ENCODE measurements at places on chromosomes 7 and 10. TPM values are rescaled to one million over a fixed set of nuclear protein-coding genes. Genes with fewer than 3 reads are reported as not detected.
A peak's percentile ranks its signal among the peaks of the same experiment; 100 is the strongest.

Gene KIF20B
- total RNA-seq: 32.0 TPM

Gene LIPJ
- total RNA-seq: not detected

Gene NPTX2
- 0.89 TPM for total RNA-seq

Gene ZNF727
- total RNA-seq: 0.69 TPM

Gene LRGUK
- 0.69 TPM for total RNA-seq

Gene NEUROD6
- total RNA-seq: not detected

Gene VSTM4
- 1.2 TPM for total RNA-seq

Gene TCF7L2
- total RNA-seq: 98.9 TPM

Gene CPA1
- not detected for total RNA-seq

Gene CRTAC1
- total RNA-seq: 0.17 TPM

Gene OR2A7
- 10.7 TPM for total RNA-seq

Gene PRKRIP1
- 19.4 TPM for total RNA-seq

Gene CHN2
- total RNA-seq: 19.8 TPM

Gene SH3PXD2A
- 37.5 TPM for total RNA-seq

Gene ZPBP
- not detected for total RNA-seq

DNA sequence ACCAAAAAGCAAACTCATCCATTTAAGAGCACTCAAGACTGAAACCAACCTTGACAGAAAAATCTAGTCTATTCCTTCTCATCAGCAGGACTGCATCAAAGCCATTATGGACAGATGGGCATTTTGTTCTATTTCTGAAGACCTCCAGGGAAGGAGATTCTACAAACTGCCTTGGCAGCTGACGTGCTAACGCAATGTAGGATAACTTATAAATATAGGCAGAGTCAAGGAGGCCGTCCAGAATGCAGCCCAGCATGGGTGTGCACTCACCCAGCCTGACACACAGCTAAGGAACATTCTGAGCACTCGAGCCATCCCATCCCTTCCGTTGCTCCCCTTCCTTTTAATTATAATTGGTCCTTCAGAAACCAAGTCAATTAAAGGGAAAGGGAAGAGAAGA, 25.3 kb upstream of the NEBL start:
- no peak for DNase-seq

- no peak for DNase-seq
Measured at GRCh38 chr10:47098964-47099363, 187.7 kb downstream of the PTPN20 start.

- no peak for DNase-seq
Measured at GRCh38 chr10:91415816-91416215, 5.7 kb downstream of the HECTD2 start.

DNA sequence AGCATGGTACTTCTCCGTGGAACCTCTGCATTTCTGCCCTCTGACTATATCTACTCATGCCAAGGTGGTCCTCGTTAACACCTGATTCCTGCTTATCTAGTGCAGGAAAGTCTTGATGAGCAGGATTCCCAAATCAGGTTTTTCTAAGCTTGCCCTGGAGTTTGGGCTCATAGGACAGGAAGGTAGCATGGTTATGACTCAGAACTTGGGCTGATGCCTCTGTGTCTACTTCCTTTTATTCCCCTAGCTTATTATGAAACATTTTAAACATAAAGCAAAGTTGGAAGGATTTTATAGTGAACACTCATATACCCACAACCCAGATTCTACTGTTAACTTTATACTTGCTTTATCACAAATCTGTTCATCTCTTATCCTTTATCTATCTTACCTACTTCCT, 5.6 kb downstream of the SUFU start:
- no peak for DNase-seq

DNA sequence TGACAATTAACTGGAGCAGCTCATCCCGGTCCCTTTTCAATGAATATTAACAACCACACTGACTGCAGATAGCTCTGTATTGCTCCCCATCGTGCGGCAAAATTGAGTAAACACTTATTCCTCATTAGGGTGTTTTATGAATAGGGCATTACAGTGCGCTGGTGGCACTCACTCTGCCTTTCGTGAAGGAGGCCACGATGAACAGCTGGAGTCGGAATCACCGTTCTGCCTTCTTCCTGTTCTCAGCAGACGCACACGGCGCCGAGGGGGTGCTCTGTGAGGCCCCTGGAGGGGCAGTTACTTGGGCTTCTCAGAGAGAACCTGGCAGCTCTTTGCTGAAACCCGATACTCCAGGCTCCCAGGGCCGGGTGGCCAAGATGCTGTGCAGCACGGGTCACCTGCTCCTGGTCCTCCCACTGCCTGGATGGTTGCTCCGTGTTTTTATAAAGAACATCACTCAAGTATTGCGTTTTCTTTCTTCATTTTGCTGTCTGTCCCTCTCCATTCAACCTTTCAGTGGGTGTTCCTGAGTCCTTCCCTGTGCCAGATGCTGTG, 241.9 kb downstream of the GLRX3 start:
- no peak for DNase-seq

DNA sequence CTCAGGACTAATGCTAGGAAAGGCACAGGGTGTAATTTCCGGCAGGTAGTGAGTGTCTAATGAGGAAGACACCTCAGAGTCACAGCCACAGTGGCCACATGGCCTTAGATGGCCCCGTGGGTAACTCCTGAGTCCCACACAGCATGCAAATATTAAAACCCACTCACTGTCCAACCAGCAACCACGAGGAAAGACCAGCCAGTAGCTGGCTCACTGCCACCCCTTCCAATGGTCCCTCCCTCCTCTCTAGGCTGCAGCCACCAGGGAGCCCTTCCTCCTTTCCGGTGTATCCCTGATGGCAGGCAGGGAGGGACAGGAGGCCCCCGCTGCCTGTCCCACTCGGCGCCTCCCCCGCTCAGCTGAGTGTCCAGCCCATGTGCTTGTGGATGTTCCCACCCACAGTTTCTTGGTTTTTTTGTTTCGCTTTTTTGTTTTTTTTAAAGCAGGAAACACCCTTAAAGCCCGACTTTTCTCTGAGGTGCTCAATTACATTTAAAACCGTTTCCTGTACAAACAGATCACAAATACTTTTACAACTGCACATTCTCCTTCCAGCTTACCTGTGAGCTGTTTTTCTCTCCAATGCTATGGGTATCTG, 9.2 kb downstream of the BNIP3 start:
- peak; percentile 40 for DNase-seq

DNA sequence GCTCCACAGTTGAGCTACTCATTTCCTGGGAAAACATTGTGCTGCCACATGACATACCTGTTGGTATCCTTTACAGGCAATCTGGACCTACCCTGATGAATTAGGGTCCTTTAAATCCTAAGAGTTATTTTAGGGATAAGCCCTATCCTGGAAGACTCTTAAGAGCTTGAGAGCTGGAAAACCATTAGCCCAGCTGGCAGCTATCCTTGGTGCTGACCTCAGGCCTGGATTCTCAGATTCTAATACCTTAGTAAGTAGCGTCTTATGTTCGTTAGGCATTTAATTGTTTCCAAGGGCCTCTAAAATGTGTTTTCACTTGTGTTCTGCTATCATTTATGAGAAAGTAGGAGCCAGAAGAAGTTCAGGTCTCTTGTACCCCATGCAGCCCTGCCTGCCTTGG, 93.0 kb upstream of the SORCS3 start:
- no peak for DNase-seq

DNA sequence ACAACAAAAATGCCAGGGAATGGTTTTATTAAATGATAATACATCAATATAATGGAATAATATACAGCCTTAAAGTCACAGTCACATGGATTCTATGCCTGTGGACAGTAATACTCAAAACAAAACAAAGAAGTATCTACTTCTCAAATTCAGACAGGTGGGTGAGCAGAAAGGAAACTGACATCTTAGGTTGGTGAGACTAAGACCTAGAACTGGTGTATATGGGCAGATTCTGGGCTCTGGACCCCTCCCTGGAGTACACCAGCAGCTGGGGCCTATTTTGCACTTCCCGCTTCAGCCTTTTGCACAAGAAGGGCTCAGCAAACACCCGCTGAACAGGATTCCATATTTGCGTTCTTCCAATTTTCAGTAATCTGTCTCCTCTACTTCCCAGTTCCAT, 5.4 kb upstream of the FIS1 start:
- no peak for DNase-seq

- DNase-seq: no peak
Measured at GRCh38 chr10:22386503-22386902, 41.2 kb downstream of the SPAG6 start.

- DNase-seq: peak; percentile 34
Measured at GRCh38 chr10:96619796-96620773, 33.3 kb upstream of the TM9SF3 start.

DNA sequence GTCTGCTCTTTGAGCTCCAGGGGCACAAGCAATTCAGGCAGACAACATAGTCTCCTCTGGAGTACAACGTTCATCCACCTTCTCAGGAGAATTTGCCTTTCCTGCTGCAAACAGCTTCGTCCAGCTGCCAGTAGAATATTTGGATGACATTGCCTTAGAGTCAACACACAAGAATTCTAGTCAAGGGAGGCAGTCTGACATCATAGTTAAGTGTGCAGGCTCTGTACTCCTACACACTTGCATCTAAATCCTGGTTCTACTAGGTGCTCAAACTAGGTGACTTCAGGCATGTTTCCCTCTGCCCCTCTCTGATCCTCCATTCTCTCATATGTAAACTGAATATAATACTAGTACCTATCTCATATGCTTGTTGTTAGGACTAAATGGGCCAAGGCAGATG, 314.8 kb downstream of the HPSE2 start:
- DNase-seq: no peak

GRCh38 chr10:4046030-4046429, 261.0 kb upstream of the KLF6 start:
- DNase-seq: no peak

GRCh38 chr10:58258977-58259692, 8.6 kb downstream of the IPMK start:
- no peak for DNase-seq

- DNase-seq: no peak
Measured at GRCh38 chr7:129729511-129729910, 118.0 kb downstream of the NRF1 start.

GRCh38 chr7:95601316-95601715, 5.0 kb upstream of the PDK4 start:
- DNase-seq: no peak

GRCh38 chr7:23450518-23450917, 19.8 kb downstream of the IGF2BP3 start:
- no peak for DNase-seq

- no peak for DNase-seq
Measured at GRCh38 chr10:26430641-26431163, 7.4 kb upstream of the APBB1IP start.

DNA sequence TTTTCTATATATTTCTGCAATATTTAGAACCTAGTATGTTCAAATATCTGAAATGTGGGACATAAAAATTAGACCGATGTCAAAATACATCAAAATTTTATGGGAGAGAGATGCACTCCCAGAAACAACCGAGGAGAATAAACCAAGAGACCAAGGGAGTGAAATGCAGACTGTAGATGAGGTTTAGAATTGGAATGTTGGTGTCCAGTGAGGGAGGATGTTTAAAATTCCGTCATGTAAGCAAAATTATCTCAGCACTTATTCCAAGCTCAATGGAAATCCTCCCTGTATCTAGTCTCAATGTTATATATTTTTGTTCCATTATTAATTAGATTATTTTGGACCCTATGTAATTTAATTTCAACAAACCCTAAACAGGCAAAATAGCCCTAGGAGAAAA, 61.9 kb upstream of the MAGI2 start:
- DNase-seq: no peak

DNA sequence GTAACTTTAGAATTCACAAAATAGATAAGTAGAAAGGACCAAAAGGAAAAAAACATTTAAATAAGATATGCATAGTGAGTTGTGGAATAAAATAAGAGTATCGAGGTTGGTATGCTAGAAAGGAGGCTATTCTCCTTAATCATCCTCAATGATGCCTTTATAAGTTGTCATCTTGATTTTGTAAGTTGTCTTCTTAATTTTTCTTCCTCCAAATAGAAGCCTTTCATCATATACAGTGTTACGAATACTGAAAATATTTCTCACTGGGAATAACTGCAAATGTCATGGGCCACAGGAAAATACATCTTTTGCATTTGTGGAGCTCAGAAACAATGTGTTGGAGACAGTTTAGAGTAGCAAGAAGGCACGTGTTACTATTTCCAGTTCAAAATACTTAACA, 31.5 kb upstream of the PRTFDC1 start:
- no peak for DNase-seq

DNA sequence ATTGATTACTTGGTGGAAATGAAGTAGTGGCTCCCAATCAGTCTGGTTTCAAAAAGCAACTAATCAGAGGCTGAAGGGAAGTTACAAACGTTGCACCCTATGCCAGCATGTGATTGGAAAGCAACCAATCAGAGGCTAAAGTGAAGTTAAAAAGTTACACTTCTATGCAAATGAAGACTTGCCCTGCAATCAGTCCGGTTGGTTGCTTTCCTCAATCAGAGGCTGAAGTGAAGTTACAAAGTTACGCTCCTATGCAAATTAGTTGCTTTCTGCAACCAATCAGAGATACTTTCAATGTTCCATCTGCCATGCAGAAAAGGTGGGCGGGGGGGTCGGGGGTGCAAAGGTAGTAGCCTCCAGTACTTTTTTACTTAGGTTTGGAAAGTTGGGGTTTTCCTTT, 1077.1 kb downstream of the TYW1 start:
- DNase-seq: no peak

GRCh38 chr10:78980815-78981214, 88.0 kb upstream of the ZMIZ1 start:
- DNase-seq: no peak

GRCh38 chr10:107880185-107880584, 715.7 kb upstream of the SORCS1 start:
- DNase-seq: no peak

DNA sequence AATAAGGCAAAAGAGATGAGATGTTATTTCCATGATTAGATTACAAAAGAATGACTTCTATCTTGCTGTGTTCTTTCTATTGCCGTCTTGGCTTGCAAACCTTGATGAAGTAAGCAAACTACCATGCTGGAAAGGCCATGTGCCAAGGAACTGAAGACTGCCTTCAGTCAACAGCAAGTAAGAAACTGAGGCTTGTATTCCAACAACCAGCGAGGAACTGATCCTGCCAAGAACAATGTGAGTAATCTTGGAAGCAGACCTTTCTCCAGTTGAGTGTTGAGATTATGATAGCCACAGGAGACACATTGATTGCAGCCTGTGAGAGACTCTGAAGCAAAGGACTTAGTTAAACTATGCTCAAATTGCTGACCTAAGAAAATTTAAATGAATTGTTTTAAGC, 164.6 kb upstream of the GRM3 start:
- DNase-seq: no peak

GRCh38 chr7:123635551-123636359, 19.9 kb upstream of the LMOD2 start:
- DNase-seq: no peak

- DNase-seq: no peak
Measured at GRCh38 chr10:22342421-22342820, 2.9 kb upstream of the SPAG6 start.

- DNase-seq: no peak
Measured at GRCh38 chr7:138442822-138443221, 17.2 kb upstream of the TRIM24 start.

DNA sequence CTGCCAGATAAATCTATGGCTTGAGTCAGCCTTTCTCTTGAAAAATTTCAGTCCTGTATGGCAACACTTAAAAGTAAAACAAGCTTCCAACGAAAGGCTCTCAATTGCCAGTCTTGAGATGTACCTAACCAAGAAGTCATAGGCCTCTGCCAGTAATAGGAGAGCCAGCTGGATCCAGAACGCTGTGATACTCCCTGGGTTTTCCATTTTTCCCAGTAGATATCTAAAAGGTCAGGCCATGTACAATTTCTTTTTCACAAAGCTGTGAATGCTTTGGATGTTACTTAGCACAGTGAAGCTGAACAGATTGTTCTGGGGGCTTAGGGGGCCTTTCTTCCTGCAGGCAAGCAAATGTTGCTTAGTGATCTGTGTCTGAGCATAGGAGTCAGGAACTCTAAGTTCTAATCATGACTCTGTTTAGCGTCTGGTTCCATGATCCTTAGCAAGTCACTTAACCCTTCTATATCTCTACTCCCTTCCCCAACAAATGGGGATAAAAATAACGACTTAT, 86.5 kb downstream of the ARMH3 start:
- no peak for DNase-seq
